WTC11 (cell line): ENCODE measurements at places on chromosomes 13 and 19. TPM values are rescaled to one million over a fixed set of nuclear protein-coding genes. Genes with fewer than 3 reads are reported as not detected.

Gene NALCN
- 0.11 to 0.34 TPM (median 0.33 TPM) in 3 replicates for total RNA-seq

- H3K27me3 ChIP-seq, result no peaks in the 10 kb centered on the region
Observed at GRCh38 chr13:103067751-103068555, 1.7 kb upstream of the SLC10A2 start.

DNA sequence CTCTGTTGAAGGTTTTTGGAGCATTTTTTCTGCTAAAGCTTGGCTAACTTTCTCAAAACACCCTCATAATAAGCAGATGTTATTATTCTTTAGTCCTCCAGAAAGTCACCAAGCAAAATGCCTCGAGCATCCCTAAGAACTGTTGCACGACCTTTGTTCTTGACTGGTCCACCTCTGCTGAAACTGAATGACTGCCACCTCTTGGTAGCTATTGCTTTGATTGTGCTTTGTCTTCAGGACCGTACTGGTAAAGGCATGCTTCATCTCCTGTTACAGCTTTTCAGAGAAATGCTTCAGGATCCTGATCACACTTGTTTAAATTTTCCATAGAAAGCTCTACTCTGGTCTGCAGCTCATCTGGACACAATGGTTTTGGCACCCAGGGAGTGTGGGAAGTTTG lies 254.8 kb downstream of the DCT start:
- no peak for DNase-seq
- peaks cover 6% of the 10 kb centered on the region; the same call in 1 of the 2 replicates for H3K36me3 ChIP-seq

GRCh38 chr19:49489601-49490167 lies 2.3 kb downstream of the RPL13A start:
- DNase-seq, result no peak
- H3K27ac ChIP-seq, result peak overlapping the region; percentile 96
- peaks cover 21% of the 10 kb centered on the region for H3K4me1 ChIP-seq
- H3K4me3 ChIP-seq, result peak overlapping the region; percentile 97
- H3K27me3 ChIP-seq, result peaks cover 6% of the 10 kb centered on the region; the same call in 1 of the 2 replicates

DNA sequence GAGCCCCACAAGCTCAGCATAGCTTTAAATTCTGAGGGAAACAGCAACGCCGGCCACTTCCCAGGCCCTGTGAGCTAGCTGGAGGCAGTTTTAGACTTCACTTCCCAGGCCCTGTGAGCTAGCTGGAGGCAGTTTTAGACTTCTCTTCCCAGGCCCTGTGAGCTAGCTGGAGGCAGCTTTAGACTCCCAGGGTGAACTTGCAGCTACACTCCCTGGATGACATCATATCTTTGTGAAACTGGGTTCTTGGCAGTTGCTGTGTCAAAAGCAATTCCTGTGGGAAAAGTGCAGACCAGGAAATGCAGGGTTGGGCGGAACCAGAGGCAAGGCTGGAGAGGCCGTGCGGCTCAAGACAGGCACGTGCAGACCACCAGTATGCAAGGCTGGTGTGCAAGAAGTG lies 12.7 kb downstream of the SOX1 start:
- DNase-seq, result peak; percentile 40

GRCh38 chr13:79660361-79660760 lies 179.4 kb downstream of the NDFIP2 start:
- no peaks in the 10 kb centered on the region for H3K27me3 ChIP-seq
- H3K27ac ChIP-seq, result no peak overlapping the region
- H3K4me3 ChIP-seq, result no peak overlapping the region
- no peaks in the 10 kb centered on the region for H3K36me3 ChIP-seq
- no peak for DNase-seq

DNA sequence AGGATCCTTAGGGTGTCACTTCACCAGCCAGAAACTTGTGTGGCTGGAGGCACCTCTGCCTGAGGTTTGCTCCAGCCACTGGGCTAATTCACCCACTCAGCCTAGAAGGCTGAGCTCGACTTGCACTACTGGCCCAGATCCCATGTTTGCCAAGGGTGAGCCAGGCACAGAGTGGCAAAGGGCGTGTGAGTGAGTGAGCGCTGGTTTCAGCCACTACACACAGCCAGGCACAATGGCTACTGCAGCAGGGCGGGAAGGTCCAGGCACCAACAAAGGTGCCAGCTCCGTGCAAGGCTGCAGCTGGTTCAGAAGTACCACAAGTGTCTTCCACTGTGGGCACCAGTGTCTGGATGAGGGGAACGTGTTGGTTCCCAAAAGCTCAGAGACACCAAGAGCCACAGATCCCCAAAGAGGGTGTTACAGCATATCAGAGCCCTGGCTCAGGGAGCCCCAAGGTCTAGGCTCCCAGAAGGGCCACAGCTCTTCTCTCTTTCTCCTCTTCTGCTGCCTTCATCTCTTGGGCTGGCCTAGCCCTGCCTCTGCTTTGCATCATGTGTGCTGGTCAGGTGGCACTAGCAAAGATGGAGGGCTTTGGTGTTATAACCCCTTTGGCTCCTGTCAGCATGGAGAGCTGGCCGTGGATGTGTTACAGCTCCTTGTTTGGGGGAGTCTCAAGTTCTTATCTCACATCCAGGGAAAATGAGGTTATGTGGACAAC lies 736.3 kb upstream of the KLHL1 start:
- H3K27ac ChIP-seq, result no peak overlapping the region
- H3K4me1 ChIP-seq, result peaks cover 22% of the 10 kb centered on the region
- H3K27me3 ChIP-seq, result no peaks in the 10 kb centered on the region

DNA sequence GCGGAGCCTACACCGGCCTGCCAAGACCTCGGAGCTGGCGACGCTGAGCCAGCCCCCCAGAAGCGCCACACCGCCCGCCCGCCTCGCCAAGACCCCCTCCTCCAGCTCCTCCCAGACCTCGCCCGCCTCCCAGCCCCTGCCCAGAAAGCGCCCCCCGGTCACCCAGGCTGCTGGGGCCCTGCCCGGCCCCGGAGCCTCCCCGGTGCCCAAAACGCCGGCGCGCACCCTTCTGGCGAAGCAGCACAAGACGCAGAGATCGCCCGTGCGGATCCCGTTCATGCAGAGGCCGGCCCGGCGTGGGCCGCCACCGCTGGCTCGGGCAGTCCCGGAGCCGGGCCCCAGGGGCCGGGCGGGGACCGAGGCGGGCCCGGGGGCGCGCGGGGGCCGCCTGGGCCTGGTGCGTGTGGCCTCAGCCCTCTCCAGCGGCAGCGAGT lies 10.2 kb downstream of the C19orf25 start:
- DNase-seq, result peak; percentile 69
- H3K36me3 ChIP-seq, result no peaks in the 10 kb centered on the region
- peaks cover 5% of the 10 kb centered on the region; the same call in 1 of the 2 replicates for H3K4me1 ChIP-seq
- peak overlapping the region; percentile 12; the same call in 1 of the 2 replicates for H3K4me3 ChIP-seq
- H3K27ac ChIP-seq, result no peak overlapping the region

DNA sequence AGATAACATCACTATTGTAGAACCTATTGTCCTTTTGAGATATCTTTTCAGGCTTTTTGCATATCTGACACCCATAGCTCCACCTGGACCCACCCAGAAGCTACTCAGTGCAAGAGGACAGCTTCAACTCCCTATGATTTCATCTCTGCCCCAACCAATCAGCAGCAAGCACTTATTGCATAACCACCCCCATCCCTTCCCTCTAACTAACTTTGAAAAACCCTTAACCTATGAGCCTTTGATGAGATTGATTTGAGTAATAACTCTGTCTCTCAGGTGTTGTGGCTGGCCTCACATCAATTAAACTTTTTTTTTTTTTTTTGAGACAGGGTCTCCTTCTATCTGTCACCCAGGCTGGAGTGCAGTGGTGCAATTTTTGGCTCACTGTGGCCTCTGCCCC lies 13.4 kb upstream of the MTRF1 start:
- H3K4me3 ChIP-seq, result no peak overlapping the region
- peaks cover 3% of the 10 kb centered on the region for H3K36me3 ChIP-seq
- peaks cover 38% of the 10 kb centered on the region for H3K4me1 ChIP-seq

GRCh38 chr13:91122766-91123165 lies 224.7 kb upstream of the MIR17HG start:
- H3K4me1 ChIP-seq, result peaks cover 18% of the 10 kb centered on the region
- no peaks in the 10 kb centered on the region for H3K27me3 ChIP-seq
- no peak for DNase-seq
- no peak overlapping the region for H3K27ac ChIP-seq
- H3K4me3 ChIP-seq, result no peak overlapping the region
